ENCODE measurements at places on chromosomes 1 and 21.

- no peak for DNase-seq
Observed at GRCh38 chr1:224745394-224745793, 129.3 kb downstream of the CNIH3 start.

GRCh38 chr1:212238552-212238951, 46.7 kb upstream of the PPP2R5A start:
- no peak for DNase-seq

DNA sequence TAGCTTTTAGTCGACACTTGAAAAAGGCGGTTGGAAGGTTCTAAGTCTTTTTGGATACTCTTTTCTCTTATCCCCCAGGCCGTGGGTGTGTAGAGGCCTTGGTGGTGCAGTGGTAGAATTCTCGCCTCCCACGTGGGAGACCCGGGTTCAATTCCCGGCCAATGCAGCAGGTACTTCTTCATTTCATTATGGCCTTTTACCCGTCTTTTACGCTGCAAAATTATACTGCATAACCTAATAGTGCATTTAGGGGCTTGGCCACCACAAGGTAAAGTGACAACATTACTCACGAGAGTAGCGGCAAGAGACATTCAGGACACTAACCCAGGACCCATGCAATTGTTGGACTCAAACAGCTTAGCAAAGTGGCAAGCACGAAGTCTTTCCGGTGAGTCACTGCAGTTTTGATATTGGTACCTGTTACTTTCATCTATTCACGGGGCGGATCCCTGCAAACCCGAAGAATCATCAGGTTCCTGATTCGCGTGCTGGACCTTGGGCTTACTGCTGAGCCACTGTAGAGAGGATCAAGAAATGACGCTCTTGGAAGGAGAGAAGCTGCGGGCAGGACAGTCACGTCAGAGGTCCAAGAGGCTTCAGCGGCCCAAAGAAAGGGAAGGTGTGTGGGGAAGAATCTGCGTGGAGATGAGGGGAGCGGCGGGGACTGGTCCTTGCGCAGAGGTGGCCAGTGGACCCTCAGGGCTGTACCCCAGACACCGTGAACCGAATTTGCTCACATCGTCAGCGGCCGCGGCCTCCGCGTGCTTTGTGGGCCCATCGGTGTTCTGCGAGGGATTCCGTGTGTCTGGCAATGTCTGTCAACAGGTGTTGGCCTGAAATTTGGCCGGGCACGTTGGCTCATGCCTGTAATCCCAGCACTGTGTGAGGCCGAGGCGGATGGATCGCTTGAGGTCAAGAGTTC, 12.9 kb upstream of the RNU1-4 start:
- peak; percentile 88 for DNase-seq

DNA sequence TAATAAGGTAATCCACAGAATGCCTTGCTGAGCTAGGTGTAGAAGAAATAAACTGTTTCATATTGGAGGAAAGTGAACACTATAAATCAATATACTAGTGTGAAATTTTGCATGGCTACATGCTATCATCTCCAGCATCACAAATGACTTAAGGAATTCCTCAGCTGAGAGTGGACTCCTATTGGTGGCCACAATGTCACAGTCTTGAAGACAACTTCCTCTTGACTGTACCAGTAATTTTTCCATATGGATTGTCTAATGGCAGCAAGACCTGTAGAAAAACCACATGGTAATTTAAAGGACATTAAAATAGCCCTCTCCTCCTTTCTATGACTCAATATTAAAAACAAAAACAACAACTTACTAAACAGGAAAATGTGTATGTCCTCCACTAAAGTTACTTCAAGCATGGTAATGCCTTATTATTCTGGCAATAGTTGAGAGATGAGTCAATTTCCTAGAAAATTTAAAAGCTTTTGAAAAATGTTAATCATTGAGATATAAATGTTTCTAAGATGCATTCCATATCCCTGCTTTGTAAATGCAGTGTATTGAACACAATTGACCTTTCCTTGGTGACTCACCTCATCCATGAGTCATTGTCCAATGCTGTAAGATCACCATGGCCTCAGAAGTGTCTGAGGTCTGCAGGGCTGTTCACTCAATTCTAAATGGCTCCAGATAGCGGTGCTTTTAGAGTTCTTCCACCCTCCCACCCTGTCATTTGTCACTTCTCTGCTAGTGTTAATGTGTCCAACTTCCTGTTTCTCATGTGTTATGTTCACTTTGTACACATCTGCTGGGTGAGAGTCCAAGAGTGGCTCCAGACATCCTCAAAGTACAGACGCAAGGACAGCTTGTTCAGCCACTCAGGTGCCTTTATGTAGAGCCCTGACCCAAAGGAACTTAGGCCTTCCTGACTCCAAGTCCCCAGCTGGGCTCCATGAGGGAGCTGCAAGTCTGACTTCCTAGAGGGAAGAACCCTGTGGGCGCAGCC, 32.8 kb upstream of the DNASE2B start:
- DNase-seq, result no peak

GRCh38 chr1:19661721-19662228, 2.9 kb upstream of the HTR6 start:
- DNase-seq, result peak; percentile 62

- no peak for DNase-seq
Observed at GRCh38 chr1:155001425-155001674, 1.3 kb upstream of the ZBTB7B start.

- peak; percentile 14 for DNase-seq
Observed at GRCh38 chr1:100440075-100440809, 87.9 kb downstream of the CDC14A start.

DNA sequence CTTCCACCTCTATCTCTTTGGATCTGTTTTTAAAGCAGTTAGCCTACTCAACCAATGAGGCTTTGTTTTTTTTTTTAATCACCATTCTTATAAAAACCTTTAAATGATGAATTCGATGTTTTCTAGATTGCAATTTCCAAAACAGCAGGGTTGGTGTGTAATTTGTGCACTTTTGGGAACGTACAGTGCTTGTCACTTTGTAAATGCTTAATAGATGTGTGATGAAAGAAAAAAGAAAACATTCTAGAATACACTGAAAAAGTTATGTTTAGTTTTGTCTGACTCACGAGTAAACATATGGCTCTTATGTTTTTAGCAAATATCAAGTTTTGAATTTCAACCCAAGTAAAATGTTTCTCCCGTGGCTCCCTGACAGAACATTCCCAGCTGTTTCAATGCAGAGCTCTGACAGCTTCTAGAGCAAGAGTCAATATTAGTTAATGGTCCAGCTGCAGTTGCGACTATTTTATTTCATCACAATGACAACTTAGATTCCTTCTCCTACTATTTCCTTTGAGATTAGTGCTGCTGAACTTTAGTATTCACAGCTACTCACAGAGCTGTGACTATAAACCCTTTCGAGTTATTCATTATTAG, 362.5 kb upstream of the ADAMTS5 start:
- no peak for DNase-seq

DNA sequence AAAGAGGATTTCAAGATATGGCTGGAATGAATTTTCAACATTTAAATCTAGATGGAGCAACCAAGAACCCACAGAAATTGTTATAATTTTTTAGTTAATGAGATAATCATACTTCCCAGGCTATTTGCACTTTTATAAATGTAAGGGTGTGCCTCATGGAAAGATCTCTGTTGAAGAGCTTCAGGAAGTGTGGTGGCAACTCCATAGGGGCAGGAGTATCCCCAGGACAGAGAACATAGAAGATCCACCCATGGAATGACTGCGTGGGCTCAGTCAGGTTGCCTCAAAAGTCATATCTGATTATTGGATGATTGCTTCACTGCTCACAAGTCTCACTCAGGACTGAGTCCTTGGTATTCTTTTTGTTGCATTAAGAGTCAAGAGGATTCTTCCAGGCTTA, 167.4 kb upstream of the KIAA0040 start:
- DNase-seq, result no peak

- DNase-seq, result no peak
Observed at GRCh38 chr1:204455063-204455830, 39.4 kb downstream of the PIK3C2B start.

DNA sequence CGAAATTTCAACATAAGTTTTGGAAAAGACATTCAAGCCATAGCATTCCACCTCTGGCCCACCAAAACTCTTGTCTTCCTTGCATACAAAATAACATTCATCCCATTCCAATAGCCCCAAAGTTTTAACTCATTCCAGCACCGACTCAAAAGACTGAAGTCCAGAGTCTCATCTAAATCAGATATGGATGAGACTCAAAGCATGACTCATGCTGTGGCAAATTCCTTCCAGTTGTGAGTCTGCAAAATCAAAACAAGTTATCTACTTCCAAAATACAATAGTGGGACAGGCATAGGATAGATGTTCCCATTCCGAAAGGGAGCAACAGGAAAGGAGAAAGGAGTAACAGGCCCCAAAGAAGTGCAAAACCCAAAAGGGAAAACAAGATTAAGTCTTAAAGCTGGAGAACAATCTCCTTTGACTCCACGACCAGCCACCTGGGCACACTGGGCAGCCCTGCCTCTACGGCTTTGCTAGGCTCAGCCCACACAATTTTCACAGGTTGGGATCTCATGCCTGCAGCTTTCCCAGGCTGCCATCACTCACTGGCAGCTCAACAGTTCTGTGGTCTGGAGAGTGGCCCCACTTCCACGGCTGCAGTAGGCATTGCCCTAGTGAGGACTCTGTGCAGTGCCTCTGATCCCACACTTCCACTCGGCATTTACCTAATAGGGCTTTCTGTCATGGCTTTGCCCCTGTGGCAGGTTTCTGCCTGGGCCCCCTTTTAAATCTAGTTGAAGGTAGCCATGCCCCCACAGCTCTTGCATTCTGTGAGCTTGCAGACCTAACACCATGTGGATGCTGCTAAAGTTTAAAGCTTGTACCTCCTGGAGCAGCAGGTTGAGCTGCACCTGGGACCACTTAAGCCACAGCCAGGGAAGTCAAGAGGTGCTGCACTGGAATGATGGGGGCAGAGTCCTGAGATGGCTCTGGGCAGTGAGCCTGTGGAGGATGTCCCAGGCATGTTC, 51.0 kb downstream of the RUNX3 start:
- no peak for DNase-seq

DNA sequence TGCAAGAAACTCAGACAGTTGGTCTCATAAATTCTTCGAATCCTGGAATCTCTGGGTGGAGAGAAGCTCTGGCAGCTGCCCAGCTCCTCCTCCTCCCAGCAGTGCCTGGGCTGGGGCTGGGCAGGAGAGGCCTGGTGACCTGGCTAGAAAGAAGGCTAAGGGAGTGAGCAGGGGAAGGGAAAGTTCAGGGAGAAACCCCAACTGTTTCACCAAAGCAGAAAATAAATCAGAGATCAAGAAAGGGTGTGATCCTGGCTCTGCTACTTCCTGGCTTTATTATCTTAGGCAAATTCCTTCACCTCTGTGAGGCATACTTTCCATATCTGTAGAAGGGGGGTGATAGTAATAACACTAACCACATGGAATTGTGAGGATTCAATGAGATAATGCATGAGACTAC, 8.8 kb upstream of the COL16A1 start:
- no peak for DNase-seq

- DNase-seq, result peak; percentile 49
Observed at GRCh38 chr1:162028726-162029125, 5.1 kb upstream of the OLFML2B start.

- no peak for DNase-seq
Observed at GRCh38 chr1:203797948-203798655, 2.7 kb downstream of the ZBED6 start.

DNA sequence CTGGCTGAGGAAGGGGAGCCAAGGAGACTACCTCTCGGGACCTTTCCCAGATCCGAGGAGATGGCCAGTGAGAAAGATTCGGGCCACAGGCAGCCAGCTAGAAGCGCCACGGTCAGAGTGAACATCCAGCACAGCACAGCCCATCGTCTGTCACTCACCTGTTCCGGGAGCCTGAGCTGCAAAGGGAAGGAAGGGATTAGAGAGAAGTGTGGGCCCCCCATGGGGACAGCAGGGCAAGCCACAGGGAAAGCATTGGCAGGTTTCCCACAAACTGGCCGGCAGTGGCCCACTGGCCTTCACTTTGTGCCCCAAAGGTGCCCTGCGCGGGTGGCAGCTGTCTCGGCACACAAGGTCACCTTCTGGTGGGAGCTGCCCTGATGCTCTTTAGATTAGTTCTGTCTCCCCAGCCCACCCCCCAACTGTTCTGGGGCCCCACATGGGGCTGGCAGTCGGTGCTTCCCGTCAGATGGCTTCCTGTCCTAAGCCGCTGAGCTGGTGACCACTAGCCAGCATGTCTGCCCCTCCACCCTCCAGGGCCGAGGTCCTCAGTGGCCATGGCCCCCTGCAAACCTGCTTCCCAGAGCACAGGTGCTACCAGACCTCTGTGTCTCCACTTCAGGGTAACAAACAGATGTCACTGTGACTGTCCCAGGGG, 56.7 kb downstream of the LACTBL1 start:
- DNase-seq, result no peak

- no peak for DNase-seq
Observed at GRCh38 chr1:169338617-169339016, 29.0 kb downstream of the NME7 start.

DNA sequence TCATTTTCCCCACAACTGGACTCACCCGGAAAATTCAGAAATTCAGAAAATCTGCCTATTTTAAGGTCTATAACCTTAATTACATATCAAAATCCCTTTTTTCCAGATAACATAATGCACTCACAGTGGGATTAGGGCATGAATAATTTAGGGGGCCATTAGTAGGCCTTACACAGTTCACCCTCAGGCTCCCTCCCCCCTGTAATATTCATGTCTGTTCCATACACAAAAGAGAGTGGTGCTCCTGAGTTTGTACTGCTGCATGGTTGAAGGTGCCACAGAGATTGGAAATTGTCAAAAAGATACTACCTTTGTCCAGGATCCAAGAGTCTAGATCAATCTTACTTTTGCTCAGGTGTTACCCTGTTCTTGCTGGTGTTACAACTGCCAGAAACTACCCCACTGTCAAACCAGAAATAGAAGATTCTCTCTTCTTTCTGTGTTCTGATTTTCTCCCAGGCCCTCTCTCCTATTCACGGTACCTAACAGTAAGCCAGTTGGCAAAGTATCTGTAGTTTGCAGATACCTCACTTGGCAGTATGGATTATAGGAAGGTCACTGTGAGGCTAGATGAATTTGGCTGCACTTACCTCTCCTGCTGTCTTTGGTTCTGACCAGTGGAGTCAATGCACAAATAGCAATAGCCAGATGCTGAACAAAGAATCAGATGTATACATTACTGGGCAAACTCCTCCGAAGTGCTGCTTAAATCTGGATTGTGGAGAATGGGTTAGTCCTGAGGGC, 53.2 kb downstream of the C1orf198 start:
- no peak for DNase-seq

DNA sequence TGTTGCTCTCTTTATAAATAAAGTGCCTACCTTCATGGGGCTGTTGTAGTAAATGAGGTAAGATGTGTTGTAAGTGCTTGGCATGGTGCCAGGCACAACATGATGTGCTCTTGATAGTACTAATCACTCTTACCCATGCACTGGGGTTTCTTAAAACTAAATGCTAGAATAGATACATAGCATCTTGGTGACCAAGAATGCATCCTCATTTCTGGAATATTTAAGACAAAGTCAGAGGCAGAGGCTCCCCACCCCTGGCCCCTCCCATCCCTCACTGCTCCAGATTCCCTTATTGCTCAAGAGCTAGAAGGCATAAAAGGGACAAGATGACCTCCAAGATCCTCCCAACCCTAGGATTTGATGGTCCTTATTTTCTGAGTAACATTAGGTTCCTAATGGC, 61.3 kb downstream of the GLUL start:
- DNase-seq, result no peak

GRCh38 chr1:205272536-205272935, 44.8 kb downstream of the TMCC2 start:
- DNase-seq, result no peak
